ENCODE measurements at places on chromosomes 11 and 22. TPM values are rescaled to one million over a fixed set of nuclear protein-coding genes. Genes with fewer than 3 reads are reported as not detected.

Gene TMEM121B
- total RNA-seq = under 0.01 TPM

Gene MMP8
- total RNA-seq = not detected

Gene PKNOX2
- 6.5 TPM for total RNA-seq

Gene SERPING1
- 508 TPM for total RNA-seq

Gene APLNR
- total RNA-seq = 0.87 TPM

Gene CHRNA10
- total RNA-seq = 0.87 TPM

Gene GPR83
- total RNA-seq = not detected

Gene DMC1
- 5.7 TPM for total RNA-seq

Gene SCGB1D2
- total RNA-seq = not detected

Gene GNG3
- total RNA-seq = 2.6 TPM

Gene CTSD
- total RNA-seq = 583 TPM

Gene ASCL2
- 4.1 TPM for total RNA-seq

Gene VWCE
- 1.3 TPM for total RNA-seq

Gene TMEM191C
- total RNA-seq = 4.4 TPM

Gene ARVCF
- 87.3 TPM for total RNA-seq

Gene NPAS4
- not detected for total RNA-seq

Gene C1QTNF4
- total RNA-seq = 13.2 TPM

Gene NTM
- 3.7 TPM for total RNA-seq

Gene PSMA1
- total RNA-seq = 85.7 TPM

Gene FOLR2
- total RNA-seq = 60.9 TPM

Gene ZNF70
- total RNA-seq = 6.6 TPM

Gene DRD2
- total RNA-seq = not detected

Gene CRYAB
- 879 TPM for total RNA-seq

Gene TRPC6
- total RNA-seq = 2.4 TPM

Gene PANX2
- total RNA-seq = not detected

Gene ROM1
- 9.3 TPM for total RNA-seq

Gene MS4A6E
- total RNA-seq = not detected

Gene LIN7C
- total RNA-seq = 25.7 TPM

Gene MACROD1
- total RNA-seq = 45.0 TPM

Gene FAM180B
- total RNA-seq = 4.4 TPM

Gene MFNG
- total RNA-seq = 11.7 TPM

Gene PYGM
- total RNA-seq = 18.6 TPM

Gene DLG2
- 6.5 TPM for total RNA-seq

Gene CDHR5
- not detected for total RNA-seq

Gene PRODH
- 48.3 TPM for total RNA-seq

Gene KREMEN1
- total RNA-seq = 12.8 TPM

Gene UBQLNL
- 1.2 TPM for total RNA-seq

Gene CRYBB3
- not detected for total RNA-seq

Gene APOL1
- 8.3 TPM for total RNA-seq

Gene RAB36
- 7.2 TPM for total RNA-seq

Data from tibial nerve (tissue), 4 donors.